ENCODE measurements at places on chromosomes 12 and 14.

DNA sequence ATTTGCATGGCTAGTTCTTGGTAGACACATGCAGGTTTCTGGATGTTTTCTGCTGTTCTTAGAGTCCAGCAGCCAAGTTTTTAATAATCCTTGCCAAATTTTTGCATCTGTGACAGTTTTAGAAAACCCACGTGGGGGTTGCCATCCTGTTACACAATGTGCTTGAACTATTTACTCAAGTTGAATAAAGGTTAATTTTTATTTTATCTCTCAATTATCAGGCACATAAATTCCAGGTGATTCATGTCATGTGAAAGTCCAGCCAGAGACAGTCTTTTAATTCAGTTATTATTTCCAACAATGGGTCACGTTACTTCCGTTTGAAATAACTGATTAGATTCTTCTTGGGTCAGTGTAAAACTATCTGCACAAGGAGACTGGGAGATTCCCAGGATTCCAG lies 15.7 kb downstream of the MYRFL start:
- no peak for DNase-seq

DNA sequence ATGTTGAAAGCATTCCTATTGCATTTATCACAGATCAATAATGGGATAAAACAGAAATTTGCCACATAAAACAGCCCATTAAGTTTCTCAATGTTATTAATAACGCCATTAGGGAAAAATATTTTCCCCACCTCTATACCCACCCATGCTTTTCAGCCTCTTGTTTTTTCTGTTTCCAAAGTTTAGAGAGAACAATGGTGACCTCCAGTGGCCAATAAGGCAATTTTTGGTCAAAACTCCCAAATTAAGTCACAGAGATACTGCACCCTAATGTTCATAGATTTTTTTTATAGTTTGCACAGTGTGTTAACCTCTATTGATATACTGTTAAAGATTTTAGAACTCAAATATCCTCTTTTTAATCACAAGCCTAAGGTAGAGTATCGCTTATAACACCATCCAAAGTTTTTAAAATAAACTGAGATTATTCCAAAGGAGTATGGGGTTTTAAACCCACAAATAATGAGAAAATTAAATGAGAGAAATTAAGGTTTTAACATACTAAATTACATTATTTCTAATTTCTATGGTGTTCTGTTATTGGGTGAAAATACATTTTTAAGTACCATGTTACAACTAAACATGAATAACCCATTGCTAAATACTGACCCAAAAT lies 184.7 kb upstream of the DCN start:
- DNase-seq: no peak

DNA sequence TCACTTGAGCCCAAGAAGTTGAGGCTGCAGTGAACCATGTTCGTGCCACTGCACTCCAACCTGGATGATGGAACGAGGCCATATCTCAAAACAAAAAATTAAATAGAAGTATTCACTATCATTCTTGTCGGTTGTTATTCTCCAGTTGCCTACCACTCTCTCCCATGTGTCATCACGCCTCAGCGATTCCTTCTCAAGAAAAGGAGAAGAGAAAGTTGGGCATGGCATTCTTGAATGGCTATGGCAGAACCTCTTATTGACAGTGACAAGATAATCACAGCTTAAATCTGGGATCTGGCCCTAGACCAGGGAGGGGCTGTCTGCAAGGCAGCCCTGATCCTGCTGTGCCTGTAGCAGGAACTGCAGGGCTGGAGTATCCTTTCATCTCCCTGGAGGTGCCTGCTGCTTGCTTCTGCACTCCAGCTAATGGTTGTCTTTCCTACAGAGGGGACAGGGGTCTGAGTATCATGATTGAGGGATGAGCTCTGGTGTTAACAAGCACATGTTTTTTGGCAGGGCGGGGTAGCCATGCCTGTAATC lies 12.8 kb upstream of the MLEC start:
- no peak for DNase-seq

DNA sequence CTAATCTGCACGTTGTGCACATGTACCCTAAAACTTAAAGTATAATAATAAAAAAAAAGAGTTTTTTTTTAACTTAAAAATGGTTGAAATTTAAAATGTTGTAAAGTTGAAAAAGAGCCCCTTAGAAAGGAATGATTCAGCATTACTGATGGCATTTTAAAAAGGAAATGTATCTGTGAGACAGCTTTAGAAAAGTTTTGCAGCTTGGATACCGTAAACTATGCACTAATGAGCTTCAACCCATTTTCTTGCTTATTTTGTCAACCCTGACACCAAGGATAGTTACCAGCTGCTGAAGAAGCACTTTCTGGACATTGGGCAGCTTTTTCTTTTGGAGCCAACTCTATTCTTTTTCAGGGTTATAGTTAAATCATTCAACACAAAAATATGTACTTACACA lies 4.3 kb downstream of the BICD1 start:
- DNase-seq: no peak

GRCh38 chr12:48350249-48351021 lies at the start of gene ZNF641:
Gene ZNF641, minus strand, starts transcription at chr12:48350919. Its CDS starts 2,829 bp downstream, at chr12:48348090.
- peak; percentile 75 for DNase-seq

DNA sequence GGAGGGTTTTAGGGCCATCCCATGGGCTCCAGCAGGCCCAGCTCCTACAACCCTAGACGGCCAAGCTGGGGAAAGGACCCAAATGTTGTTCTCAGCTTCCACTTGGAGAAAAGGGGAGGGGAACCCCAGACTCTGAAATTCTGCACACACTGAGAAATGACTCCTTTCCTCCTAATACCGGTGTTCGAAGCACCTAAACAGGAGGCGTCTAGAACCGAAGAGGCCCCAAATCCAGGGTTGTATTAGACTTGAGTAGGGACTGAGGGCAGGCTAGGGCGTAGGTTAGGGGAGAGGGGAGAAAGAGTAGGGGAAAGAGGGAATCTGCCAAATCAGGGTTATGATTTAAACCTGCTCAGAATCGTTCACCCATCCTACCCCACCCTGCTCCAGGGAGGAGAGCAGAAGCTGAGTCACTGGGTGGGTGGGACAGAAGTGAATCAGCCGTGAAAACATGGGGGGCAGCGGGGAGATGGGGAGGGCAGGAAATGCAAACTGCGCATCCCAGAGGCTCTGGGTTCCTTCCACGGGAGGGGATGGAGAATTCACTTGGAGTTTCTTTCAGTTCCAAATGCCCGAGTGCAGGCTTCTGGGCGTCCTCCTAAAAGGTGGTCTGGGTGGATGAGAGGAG lies 1.0 kb downstream of the IGFBP6 start:
- DNase-seq: peak; percentile 32

- no peak for DNase-seq
These were observed 3.9 kb upstream of the PYROXD1 start for GRCh38 chr12:21433525-21433924.

DNA sequence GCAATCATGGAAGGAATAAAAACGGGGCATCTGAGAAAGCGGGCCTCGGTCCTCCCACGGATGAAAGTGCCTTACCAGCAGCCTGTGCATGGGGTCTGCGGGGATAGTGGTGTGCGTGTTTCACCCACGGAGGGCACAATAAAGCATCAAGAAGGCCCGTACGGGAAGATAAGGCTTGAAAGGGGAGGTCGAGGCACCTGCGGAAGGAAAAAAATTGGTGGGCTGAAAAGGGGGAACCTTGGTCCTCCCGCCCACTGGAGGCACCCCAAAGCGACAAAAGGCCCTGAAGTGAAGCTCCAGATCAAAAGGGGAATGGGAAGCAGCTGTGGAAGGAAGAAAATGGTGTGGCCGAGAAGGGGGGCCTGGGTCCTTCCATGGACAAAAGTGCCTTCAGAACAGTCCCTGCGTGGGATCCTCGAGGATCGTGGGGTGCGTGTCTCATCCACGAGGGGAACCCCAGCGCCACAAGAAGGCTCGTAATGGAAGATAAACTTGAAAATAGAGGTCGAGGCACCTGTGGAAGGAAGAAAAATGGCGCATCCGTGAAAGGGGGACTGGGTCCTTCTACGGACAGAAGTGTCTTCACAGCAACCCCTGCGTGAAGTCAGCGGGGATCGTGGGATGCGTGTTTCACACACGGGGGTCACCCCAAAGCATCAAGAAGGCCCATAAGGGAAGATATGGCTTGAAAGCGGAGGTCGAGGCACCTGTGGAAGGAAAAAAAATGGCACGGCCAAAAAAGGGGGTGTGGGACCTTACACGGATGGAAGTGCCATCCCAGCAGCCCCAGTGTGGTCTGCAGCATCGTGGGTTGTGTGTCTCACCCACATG lies 276.9 kb downstream of the ALG10 start:
- no peak for DNase-seq

GRCh38 chr12:12461923-12462315 lies 100.7 kb downstream of the DUSP16 start:
- peak; percentile 29 for DNase-seq

DNA sequence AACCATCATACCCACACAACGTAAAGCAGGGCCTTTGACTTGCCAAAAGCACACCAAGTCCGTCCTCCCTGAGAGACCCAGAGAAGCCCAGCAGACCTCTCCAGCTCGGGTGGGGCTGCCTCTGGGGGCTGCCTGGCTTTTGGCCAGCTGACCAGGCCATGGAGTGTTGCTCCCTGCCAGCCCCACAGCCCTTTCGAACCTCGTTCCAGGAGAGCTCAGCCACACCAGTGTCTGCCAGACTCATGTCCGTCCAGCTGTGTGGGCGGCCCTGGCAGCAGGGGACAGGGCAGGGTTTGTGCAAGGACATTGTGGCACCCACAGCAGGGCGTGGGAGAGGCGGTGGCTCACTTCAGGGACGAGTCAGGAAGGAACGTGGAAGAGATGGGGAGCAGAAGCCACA lies 22.6 kb upstream of the IRF2BPL start:
- no peak for DNase-seq

- no peak for DNase-seq
These were observed 77.0 kb upstream of the METAP2 start for GRCh38 chr12:95396849-95397468.

DNA sequence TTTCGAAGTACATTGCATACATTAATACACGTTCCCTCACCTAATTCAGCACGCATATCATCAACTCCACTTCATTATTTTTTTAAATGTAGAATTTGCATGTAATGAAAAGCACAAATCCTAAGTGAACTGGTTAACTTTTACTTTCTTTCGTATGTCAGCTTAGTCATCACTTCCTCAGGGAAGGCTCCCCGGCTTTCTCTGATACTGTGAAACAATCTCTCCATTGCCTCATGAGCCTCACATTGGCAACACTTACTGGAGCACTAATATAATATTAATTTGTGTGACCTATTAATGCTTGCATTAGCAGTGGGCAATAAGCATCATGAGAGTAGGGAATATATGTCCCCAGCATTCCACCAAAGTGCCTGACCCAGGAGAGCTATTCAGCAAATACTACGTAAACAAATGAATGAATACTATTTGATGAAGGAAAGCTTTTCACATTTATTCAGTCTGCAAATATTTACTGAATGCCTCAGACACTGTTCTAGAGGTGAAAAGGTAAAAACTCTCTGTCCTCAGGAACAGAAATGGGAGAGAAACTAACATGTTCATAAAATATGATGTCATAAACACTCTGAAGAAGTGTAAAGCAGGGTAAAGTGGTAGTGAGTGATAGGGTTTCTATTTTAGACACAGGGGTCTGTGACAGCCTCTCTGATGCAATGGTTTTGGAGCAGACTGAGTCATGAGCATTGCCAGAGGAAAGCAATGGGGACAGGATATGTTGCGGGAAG lies 327.5 kb upstream of the DIO2 start:
- no peak for DNase-seq

Data from stimulated activated CD4-positive, alpha-beta T cell treated with anti-CD3 and anti-CD28 coated beads, Interleukin-4, amount 100 ng/mL, for 1 hour (primary cell).